Myocyte (in vitro differentiated cells): ENCODE measurements at places on chromosomes 4 and X. TPM values are rescaled to one million over a fixed set of nuclear protein-coding genes. Genes with fewer than 3 reads are reported as not detected.

Gene CT45A10
- not detected in 2 replicates for total RNA-seq

Gene CYTL1
- total RNA-seq = not detected in 2 replicates

- no peak for DNase-seq
These were observed 697 bp downstream of the CEP135 start for GRCh38 chr4:55949482-55949802.

GRCh38 chrX:9271789-9272525 is 192.9 kb upstream of the TBL1X start:
- DNase-seq = no peak

DNA sequence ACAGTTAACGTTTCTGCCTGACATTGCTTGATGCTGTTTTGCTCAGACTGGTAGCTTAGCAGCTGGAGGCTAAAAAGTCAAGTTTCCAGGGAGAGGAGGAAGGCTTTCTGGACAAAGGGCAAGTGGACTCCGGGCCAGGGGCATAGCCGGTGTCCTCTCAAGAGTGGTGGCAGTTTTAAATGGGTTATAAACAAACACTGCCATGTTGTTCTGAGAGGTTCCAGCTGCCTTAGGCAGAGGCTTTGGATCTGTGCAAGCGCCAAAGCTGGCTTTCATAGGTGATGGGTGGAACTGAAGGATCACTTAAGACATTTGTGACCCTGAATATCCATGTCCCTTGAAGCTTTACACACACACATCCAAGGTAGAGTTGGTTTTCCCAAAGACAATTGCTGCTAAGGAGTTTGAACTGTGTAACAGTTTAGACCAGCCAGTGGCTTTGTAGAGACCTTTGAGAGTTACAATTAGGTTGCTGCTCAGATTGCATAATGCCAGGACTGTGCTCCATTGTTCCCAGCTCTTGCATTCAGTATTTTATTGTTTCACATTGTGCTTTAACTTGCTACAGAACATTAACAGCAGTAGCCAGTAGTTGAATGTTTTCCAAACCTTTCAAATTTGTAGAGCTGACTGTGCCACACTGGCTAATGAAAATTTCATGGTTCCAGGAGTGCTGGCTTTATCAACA is 54.1 kb upstream of the AP1S2 start:
- no peak for DNase-seq

DNA sequence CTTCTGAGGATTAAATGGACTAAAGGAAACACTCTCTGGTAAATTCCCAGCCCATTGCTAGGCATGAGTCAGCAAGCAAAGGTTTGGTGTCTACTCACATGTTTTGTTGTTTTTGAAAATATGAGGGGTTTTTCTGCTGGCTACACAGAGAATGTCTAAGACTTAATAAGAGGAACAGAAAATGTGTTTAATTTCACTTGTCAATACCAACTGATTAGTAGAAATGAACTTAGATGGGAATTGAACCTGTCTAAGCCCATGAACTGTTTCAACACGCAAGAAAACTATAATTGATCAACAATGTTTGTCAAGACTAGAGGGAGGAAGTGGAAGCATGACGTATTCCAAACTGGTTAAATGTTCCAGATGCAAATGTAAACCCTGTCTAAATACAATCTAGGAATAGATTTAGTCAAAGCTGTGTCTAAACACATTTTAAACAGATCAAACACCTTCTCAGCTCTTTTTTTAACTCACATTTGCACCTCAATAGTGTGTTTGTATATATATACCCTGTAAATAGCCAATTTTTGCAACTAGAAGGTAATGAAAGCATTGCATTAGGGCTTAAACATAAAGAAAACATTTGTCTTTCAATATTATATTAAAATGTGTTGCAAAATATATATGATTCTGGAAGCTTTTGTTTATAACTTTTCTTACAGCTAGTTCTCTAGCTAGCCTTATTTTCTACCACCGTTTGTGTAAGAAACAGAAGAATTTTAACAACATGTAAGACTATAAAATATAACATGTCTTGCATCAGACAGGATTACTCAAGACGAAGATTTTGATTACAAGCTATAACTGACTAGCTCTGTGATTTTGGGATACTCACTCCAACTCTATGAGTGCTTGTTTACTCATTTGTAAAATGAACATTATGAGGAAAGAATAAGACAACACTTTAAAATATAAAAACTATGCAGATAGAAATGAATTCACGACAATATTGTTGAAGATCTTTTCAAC is 607.8 kb downstream of the FSTL5 start:
- DNase-seq = peak; percentile 72

- DNase-seq = no peak
These were observed 211.4 kb downstream of the CXXC4 start for GRCh38 chr4:104283303-104283702.

DNA sequence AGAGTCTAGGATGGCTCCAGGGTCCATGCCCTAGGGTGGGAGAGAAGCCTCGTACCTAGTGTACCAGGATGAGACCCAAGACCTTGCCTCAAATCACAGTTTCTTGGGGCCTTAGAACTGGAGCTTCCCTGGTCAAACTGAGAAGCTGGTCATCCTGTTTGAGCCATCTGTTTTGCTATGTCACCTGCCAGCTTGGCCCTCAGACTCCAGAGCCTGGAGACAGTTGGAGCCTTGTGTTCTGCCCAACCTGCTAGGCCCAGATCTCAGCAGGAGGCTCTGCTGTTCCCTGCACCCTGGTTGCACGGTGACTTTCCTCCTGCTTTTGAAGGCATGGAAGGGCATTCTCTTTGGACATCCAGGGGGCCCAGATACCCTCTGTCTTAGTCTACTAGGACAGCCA is 206.3 kb upstream of the ATP6AP2 start:
- peak; percentile 3 for DNase-seq

DNA sequence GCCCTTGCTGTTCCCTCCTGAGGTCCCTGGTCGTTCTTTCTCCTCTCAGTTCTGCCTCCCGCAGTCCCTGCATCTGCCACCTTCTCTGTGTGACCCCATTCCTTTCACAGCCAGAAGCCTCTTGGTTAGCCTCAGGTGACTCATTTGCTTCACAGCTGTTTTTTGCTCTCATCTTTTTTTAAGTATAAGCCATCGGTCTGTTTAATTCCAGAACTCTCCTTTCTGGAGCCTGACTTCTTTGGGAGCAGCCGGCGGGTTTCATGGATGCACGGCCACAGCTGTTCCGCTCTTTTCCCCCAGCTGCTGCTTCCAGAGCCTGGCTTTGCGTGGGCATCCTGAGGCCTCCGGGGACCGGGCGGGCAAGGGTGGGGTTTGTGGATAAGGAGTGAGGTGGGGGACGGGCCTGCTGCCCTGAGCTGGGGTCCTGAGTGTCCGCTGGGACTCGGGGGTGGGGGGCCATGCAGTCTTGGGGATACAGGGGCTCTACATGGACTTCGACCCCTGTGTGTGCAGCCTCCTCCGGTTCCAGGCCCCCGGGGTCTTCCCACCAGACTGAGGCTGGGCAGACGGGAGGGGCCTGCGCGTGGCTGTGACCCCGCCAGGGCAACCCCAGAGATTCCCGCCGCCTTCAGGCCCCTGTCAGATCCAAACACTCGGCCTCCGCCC is 46.7 kb downstream of the PCGF3 start:
- DNase-seq = peak; percentile 97

DNA sequence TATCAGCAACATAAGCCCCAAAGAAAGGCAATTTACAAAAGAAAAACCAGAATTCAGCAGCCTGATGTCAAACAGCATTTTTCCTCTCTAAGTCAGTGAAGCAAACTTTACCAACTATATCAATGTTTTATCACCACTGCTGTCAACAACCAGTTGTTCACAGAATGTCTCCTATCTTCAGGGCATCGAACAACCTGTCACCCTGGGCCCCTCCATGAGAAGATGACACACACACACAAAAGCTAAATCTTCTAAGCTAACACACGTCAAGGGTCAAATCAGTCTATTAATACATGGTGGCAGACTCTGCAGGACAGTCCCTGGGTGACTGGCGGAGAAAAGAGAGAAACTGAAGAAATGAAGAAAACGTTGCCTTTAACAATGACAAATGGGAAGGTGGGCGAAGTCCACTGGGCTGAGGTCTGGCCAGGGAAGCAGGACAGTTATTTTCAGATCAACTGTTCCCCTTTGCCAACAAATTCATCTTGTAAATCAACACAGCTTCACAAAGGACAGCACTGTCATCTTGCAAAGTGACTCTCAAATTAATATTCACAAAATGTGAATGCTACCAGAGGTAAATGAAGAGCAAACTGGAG is 13.0 kb downstream of the FAT1 start:
- DNase-seq = no peak

GRCh38 chrX:79371640-79372039 is 4.5 kb upstream of the ITM2A start:
- DNase-seq = no peak

DNA sequence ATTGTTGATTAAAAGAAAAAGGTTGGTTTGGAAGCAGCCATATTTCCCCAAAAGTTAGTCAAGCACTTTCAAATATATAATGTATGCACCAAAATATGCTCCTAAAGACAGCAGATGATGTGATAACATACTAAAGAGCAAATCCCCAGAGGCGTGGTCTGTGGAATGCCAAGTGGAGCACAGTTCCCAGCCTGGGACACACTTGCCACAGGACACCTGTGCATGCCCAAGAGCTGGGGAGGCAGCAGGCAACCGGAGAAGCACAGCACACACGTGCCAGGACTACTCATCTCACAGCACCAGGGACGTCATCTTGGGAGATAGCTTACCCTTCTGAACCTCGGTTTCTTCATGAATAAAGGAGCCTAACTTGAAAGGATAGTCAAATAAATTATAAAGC is 12.5 kb downstream of the STX18 start:
- DNase-seq = peak; percentile 59

GRCh38 chr4:158168606-158169005 is 4.2 kb downstream of the GASK1B start:
- DNase-seq = no peak

GRCh38 chr4:87051121-87051713 is 116.4 kb downstream of the AFF1 start:
- no peak for DNase-seq

GRCh38 chr4:123402121-123402465 is 5.5 kb downstream of the SPRY1 start:
- DNase-seq = no peak

DNA sequence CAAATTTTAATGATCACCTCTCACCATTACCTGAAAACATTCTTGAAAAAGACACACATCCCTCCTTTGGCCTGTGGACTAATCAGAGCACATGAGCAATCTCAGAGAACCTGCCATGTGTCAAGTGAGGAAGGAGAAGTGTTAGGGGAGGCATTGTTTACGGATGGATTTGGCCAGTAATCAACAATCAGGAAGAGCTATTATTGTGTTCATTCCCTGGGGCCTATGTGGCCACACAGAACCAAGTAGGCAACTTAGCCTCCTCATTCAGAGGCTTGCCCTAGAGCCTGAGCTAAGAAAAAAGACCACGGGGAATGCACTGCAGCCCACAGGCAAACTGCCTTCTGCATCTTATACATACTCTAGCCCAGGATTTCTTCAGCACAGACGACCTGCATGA is 40.6 kb upstream of the DOCK11 start:
- peak; percentile 60 for DNase-seq

- DNase-seq = no peak
These were observed 46.6 kb upstream of the MAGEC2 start for GRCh38 chrX:142251680-142252079.

DNA sequence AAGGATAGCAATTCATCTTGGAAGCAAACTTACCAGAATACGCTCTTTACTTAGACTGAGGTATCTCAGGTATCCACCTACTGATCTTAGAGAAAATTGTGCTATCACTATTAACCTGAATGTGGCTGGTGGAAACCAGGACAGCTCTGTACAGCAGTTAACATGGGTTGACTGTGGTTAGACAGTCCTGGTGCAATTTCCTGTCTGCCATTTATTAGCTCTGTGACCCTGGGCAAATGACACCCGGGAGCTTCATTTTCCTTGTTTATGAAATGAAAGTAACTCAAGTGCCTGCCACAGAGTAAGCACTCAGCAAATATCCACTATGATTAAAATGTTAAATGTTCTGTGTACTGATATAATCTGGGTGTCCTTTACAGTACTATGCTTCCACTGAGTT is 60.0 kb downstream of the SMC1A start:
- DNase-seq = no peak

DNA sequence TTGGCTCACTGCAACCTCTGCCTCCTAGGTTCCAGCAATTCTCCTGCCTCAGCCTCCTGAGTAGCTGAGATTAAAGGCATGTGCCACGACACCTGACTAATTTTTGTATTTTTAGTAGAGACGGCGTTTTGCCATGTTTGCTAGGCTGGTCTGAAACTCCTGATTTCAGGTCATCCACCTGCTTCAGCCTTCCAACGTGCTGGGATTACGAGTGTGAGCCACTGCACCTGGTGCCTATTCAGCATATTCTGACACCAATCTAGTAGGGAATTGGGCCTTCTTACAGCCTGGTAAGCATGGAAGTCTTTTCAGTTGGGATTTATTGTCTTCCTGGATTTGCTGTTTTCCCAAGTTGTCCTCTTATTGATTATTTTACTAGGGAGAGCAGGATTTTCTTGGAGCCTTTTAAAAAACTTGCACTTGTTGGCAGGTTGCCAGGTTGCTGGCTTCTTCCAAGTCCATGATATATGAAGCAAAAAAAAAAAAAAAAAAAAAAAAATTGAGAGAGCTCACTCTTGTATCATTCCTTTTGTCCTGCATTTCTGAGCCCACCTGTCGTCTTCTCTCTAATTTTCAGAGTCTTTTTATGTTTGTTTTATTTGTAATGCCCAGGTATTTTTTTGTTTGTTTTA is 43.7 kb downstream of the TMPRSS11E start:
- DNase-seq = no peak

DNA sequence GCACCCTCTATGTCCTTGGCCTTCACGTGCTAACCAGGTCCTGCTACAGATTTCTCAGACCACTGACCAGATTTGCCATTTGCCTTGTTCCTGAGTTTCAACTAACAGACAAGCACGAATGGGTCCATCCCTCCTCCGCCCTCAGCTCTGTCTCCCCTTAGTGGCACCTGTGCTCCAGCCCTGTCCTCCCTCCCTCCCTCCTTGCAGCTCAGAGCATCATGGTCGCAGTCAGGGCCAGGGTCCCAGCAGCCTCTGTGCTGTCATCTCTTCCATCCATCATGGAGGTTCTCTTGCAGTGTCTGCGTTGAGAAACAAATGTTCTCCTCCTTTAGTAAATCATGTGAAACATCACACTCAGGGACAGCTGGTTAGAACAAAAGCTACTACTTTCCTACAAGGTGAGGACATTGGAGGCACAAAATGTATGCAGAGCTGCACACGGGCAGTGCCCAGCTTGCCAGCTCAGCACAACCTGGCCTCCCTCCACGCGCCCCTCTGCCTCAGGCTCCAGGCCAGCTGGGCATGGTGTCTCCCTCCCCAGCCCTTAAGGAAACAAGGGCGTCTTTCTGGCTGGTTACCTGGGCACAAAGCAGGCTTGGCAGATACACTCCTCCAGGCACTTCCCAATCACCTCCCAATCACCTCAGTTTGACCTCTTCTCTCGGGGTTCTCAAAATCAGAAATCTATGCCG is 79.5 kb upstream of the ATP6AP2 start:
- no peak for DNase-seq

- DNase-seq = peak; percentile 3
These were observed 831.7 kb upstream of the POU3F4 start for GRCh38 chrX:82676386-82676785.

DNA sequence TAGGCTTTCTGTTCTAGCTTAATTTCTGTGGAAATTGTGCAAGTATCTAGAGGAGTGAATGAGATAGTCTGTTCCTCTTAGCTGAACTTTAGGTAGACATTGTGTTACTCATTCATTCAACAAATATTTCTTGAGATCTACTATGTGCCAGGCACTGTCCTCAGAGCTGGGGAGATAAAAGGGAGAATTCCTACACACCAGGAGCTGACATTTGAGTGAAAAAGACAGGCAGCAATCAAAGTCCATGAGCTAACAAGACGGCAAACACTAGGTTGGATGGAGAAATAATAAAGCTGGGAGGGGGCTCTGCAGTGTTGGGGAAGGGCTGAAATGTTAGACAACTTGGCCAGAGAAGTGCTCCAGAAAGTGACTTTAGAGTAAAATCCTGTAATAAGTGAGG is 80.1 kb downstream of the MED28 start:
- no peak for DNase-seq
